ENCODE measurements at places on chromosomes 2 and 18.

DNA sequence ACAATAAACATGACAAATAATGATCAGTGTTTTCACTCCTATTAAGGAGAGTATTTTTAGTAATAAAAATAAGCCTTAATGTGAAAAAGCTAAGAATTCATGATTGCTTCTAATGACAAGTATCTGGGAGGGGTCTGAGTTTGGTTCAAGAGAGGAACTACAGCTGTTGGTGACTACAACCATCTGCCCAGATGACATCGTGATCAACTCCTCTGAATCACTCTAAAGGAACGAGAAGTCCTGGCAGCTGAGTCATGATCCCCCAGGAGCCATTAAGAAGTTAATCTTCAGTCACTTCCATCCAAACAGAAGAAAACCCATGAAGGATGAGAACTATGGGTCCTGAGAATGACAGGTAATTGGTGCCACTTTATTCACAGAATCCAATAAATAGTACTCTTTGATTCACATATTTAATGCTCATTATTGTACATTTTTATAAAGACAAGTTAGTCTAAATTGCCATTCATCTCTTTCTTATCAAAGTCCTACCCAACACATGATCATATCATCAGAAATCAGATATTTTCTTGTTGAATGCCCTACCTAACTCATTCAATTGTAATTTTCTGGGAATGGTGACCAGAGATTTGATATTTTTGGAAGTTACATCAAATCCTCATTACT is 6.8 kb downstream of the TFPI start:
- DNase-seq, result no peak

- DNase-seq, result no peak
These were observed 7.9 kb downstream of the CLHC1 start for GRCh38 chr2:55223958-55224760.

DNA sequence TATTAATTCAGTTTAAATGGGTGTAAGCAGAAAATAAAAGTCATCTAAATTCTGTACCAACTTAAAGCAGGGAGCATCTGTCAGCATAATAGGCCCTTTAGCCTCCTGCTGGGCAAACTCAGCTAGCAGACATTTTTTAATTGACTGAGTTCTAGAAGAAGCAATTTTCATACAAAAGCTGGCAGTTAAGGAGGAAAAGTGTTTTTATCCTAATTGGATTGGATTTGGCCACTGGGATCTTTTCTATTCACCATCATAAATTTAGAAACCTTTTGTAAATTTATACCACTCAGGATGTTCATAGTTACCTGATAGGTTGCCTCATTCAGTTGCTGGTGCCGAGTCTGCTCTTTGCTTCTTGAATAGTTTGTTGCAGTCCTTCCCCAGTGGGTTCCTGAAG is 262.7 kb upstream of the FSIP2 start:
- no peak for DNase-seq

DNA sequence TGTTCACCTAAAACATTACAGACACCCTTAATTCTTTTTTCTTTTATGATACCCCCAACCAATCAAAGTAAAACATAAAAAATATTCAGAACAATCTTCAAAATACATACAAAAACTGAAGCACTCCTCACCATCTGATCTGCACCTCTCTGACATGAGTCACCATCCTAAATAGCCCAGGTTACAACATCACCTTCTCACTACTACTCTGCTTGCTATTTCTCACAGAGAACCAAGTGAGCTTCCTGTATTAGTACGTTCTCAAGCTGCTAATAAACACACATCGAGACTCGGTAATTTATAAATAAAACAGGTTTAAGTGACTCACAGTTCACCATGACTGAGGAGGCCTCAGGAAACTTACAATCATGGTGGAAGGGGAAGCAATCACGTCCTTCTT is 183.5 kb downstream of the CBLN2 start:
- DNase-seq, result no peak

DNA sequence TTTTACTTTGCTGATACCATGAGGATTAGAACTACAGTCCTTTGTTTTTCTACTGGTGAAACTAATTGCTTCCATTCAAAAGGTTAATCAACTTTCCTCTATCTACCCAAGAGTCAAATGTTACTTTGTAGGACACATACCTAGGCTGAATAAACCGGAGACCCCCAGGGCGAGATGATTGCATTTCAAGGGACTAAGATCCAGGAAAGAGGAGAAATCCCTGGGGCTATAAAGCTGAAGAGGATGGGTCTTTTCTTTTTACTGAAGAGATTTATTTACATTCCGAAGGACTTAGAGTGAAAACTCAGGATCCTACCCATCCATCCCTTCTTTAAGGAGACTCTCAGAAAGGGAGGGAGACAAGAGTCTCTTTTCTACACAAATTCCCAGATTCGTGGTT is 331.9 kb downstream of the CDH19 start:
- DNase-seq, result no peak

DNA sequence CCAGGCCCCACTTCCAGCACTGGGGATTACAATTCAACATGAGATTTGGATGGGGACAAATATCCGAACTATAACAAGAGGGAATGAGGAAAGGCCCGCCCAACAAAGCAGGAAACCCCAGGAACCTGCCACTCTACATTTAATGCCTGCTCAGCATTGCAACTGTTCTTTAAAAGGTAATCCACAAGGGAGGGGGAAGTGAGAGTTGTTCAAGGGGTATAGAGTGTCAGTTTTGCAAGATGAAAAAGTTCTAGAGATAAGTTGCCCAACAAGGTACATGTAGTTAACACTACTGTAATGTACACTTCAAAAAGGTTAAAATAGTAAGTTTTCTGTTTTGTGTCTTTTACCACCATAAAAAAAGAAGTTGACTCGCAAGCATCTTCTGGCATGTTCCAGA is 137.6 kb downstream of the MBD2 start:
- DNase-seq, result no peak

DNA sequence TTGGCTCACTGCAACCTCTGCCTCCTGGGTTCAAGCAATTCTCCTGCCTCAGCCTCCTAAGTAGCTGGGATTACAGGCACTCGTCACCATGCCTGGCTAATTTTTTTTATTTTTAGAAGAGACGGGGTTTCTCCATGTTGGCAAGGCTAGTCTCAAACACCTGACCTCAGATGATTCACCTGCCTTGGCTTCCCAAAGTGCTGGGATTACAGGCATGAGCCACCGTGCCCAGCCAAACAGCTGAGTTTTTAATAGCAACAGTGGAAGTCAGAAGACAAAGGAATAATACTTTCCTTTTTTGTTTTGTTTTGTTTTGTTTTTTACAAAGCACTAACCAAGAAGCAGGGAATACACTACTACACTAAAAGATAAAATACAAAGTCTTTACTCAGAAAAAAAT is 16.9 kb downstream of the GPR75 start:
- no peak for DNase-seq

DNA sequence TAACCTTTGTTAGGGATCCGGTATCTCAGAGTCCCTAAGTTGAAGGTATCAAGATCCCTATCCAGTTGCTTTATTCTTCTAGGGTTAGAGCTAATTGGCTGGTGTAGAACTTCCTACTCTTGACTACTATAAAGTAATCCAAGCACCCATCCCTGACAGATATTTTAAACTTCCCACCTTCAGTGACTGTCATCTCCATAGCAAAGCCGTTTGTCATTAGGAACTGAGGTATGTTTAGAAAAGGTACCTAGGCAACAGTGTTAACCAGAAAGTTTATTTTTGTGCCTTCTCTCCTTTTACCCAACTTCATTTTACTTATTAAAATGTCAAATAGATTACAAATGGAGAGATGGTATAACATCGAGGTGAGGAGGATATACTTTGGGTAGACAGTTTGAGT is 4.5 kb downstream of the FAM117B start:
- no peak for DNase-seq

DNA sequence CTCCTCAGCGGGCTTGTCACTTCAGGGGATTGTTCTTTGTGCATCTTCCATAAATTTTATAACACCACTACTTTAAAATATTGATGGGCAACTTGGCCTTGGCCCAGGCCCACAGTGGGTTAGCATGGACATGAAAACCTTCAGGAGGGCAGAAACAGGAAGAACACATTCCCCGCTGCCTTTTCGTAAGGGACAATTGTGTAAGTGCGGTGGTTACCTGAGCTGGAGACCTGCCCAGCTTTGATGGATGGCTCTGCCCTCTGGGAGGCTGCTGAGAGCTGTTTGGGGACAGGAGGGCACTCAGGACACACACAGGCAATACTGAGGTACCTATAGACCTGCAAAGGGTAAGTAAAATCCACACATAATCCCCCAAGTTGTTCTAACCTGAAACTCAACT is 46.8 kb downstream of the FECH start:
- DNase-seq, result no peak

- no peak for DNase-seq
These were observed 444.2 kb downstream of the PTPRM start for GRCh38 chr18:8011361-8011760.

DNA sequence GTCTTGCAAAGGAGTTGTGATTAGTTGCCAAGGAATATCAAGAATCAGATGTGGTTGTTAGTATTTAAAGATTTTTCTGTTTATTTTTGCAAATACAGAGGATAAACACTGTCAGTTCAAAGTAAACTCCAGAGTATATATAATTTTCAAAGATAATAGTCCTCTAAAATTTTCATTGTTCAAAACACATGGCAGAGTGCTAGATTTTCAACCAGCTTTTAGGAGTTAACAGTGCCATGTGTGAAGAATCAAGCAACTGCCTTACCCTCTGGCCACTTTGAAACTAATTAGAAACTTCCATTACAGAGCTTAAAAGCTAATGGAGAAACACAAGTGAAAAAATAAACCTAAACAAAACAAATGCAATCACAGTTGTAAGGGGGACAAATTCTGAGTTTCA is 1605.6 kb upstream of the ZEB2 start:
- DNase-seq, result no peak

DNA sequence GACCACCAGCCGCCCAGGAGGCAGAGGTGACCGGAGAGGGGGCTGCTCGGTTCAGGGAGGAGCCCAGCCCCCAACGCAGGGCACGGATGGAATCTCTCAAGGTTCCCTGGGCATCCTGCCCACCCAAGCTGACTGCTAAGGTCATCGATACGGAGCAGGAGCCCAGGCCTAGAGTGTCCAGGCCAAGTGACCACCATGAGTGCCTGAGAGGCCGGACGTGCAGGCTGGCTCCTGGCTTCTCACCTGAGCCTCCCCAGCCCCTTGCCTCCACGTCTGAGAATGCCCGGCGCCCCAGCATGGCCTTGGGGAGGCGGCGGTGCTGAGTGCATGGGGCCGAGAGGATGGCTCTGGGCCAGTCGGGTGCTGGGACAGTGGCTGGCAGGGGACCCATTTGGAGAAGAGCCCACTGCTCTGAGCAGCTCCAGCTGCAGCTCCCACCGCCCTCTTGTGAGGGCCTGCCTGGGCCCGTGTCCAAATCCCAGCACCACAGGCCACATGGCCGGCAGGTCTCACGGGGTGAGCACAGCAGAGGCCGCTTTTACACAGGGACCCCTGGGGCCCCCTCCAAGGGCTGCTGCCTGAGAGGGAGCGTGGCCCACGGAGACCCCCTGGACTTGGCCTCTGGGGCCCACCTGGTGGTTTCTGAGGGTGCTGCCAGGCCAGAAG is 102.8 kb upstream of the CTDP1 start:
- DNase-seq, result no peak

GRCh38 chr2:234189230-234189629 is 138.7 kb downstream of the SPP2 start:
- DNase-seq, result no peak

GRCh38 chr2:146506851-146507250 is 1338.0 kb upstream of the ACVR2A start:
- DNase-seq, result no peak

GRCh38 chr18:59062643-59063006 is 77.1 kb upstream of the SEC11C start:
- no peak for DNase-seq

GRCh38 chr2:23378496-23378895 is 6.5 kb upstream of the KLHL29 start:
- DNase-seq, result no peak

- DNase-seq, result no peak
These were observed 13.9 kb downstream of the PELI1 start for GRCh38 chr2:64130333-64130732.

DNA sequence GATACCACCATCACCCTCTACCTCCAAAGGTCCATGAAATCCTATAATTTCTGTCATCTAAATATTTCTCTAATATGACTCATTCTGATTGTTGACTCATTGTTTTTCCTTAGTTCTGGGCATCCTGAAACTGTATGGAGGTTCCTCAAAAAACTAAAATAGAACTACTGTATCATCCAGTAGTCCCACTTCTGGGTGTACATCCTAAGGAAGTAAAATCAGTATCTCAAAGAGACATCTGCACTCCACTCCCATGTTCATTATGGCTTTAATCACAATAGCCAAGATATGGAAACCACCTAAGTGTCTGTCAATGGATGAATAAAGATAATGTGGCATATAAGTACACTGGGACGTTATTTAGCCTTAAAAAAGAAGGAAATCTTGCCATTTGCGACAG is 125.8 kb upstream of the MYO3B start:
- no peak for DNase-seq

DNA sequence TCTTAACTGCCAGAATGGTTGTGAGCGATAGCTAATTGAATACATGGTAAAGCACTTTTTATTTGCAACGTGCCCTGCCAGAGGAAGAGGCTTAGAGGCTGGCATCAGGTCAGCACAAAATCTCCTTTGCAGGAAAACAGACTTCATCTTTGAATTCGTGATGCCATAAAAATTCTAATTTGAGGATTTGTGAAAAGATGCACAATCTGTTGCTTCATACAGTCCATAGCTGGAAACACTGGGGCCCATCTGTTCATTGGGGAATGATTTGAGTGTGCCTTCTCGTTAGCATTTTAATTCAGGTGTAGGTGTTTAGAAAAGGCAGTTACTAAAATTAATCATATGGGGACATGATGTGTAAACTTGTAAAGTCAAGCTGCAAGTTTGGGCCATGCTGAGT is 876.0 kb downstream of the SLC4A3 start:
- DNase-seq, result no peak

- DNase-seq, result no peak
These were observed 584 bp downstream of the BOLA3 start for GRCh38 chr2:74146929-74147726.

DNA sequence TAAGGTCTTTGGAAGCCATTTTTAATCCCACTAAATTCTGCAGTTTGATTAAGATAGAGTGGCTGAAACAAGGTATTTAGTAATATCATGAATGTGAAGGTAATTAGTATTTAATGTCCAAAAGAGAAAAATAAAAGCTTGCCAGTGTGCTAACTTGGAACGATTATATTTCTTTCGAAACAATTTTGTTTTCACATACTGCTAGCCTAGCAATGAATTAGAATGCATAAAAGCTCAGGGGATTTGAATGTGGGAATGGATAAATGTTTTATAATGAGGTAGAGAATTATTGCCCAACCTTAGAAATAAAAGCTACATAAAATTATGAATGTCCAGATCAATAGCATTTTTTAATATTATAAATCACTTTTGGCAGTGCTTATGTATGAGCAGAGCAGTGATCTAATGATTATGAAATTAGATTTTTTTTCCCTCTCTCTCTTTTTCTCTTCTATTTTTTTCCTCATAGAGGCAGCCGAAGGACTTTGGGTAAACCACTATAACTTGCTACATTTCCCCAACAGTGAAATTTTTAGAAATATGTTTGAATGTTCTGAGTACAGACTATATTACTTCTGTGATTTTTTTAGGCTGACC is 75.5 kb downstream of the PLCL1 start:
- DNase-seq, result no peak
